ENCODE measurements at places on chromosomes 7 and 10. TPM values are rescaled to one million over a fixed set of nuclear protein-coding genes. Genes with fewer than 3 reads are reported as not detected.

DNA sequence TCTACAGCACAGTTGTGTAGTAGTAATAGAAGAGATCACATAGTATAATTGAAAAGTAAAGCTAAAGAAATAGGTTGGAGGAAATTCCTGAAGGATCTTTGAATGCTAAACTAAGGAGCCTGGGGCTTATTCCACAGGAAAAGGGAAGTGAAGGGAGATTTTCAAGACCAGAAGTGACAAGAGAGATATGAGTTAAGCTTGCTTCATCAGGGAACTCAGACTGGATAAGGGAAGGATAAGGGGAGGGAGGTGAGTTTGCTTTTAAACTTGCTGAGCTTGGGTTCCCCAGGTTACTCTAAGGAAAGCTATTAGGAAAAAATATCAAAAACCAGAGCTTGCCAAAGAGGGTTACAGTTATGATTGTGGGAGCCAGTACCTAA is 182.4 kb downstream of the RAPGEF5 start:
- H3K4me1 ChIP-seq, result no peaks in the 10 kb centered on the region
- no peak overlapping the region for H3K27ac ChIP-seq
- no peaks in the 10 kb centered on the region for H3K36me3 ChIP-seq
- DNase-seq, result no peak

GRCh38 chr7:144650439-144650838 is 185.4 kb downstream of the TPK1 start:
- H3K36me3 ChIP-seq, result no peaks in the 10 kb centered on the region
- no peaks in the 10 kb centered on the region for H3K27me3 ChIP-seq
- no peak for DNase-seq
- no peak overlapping the region for H3K4me3 ChIP-seq

GRCh38 chr10:60848126-60848525 is 69.8 kb downstream of the CDK1 start:
- H3K36me3 ChIP-seq, result no peaks in the 10 kb centered on the region
- H3K4me1 ChIP-seq, result no peaks in the 10 kb centered on the region
- no peaks in the 10 kb centered on the region for H3K27me3 ChIP-seq
- H3K4me3 ChIP-seq, result no peak overlapping the region

DNA sequence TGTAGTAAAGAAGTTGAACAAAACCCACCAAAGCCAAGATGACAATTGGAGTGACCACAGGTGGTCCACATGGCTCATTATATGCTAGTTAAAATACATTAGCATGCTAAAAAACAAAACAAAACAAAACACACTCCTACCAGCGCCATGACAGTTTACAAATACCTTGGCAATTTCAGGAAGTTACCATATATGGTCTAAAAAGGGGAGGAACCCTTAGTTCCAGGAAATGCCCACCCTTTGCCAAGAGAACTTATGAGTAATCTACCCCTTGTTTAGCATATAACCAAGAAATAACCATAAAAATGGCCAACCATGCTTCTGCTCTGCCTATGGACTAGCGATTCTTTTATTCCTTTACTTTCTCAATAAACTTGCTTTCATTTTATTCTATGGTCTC is 979.1 kb upstream of the POT1 start:
- H3K4me3 ChIP-seq, result no peak overlapping the region
- no peaks in the 10 kb centered on the region for H3K27me3 ChIP-seq
- no peak overlapping the region for H3K27ac ChIP-seq
- no peaks in the 10 kb centered on the region for H3K36me3 ChIP-seq
- no peaks in the 10 kb centered on the region for H3K4me1 ChIP-seq

GRCh38 chr7:105127179-105127578 is 113.2 kb downstream of the KMT2E start:
- DNase-seq, result no peak
- no peak overlapping the region for H3K4me3 ChIP-seq
- no peaks in the 10 kb centered on the region for H3K27me3 ChIP-seq

- no peaks in the 10 kb centered on the region for H3K4me1 ChIP-seq
- no peaks in the 10 kb centered on the region for H3K27me3 ChIP-seq
- H3K36me3 ChIP-seq, result peaks cover 20% of the 10 kb centered on the region
- no peak for DNase-seq
- no peak overlapping the region for H3K27ac ChIP-seq
Measured at GRCh38 chr10:3104251-3104918, 37.0 kb downstream of the PFKP start.

GRCh38 chr10:28169525-28169924 is 133.3 kb downstream of the MPP7 start:
- no peaks in the 10 kb centered on the region for H3K27me3 ChIP-seq
- H3K27ac ChIP-seq, result no peak overlapping the region
- DNase-seq, result no peak
- H3K4me1 ChIP-seq, result no peaks in the 10 kb centered on the region
- H3K36me3 ChIP-seq, result no peaks in the 10 kb centered on the region

GRCh38 chr7:118311121-118311836 is 86.8 kb downstream of the ANKRD7 start:
- no peaks in the 10 kb centered on the region for H3K27me3 ChIP-seq
- no peak for DNase-seq
- H3K4me3 ChIP-seq, result no peak overlapping the region
- no peak overlapping the region for H3K27ac ChIP-seq
- H3K4me1 ChIP-seq, result no peaks in the 10 kb centered on the region

DNA sequence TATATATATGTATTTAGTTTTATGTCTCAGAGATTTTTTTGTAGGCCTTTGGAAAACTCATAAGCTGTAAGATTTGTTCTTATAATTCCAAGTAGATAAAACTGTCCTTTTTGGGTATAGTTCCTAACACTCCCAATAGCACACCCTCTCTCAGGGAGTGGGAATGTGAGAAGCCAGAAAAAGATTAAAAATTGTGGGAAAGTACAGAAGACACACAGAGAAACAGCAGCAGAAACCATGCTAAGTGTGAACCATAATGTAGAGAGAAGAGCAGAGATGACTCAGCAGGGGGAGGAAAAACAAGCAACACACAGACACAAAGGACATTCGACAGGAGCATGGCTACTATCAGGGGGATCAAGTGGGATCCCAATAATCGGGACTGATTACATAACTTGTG is 401.6 kb downstream of the MAGI2 start:
- no peaks in the 10 kb centered on the region for H3K27me3 ChIP-seq
- DNase-seq, result no peak
- no peaks in the 10 kb centered on the region for H3K36me3 ChIP-seq
- no peak overlapping the region for H3K27ac ChIP-seq
- H3K4me1 ChIP-seq, result no peaks in the 10 kb centered on the region

- no peak overlapping the region for H3K27ac ChIP-seq
- no peaks in the 10 kb centered on the region for H3K4me1 ChIP-seq
- H3K4me3 ChIP-seq, result no peak overlapping the region
- no peaks in the 10 kb centered on the region for H3K27me3 ChIP-seq
- no peaks in the 10 kb centered on the region for H3K36me3 ChIP-seq
Measured at GRCh38 chr10:16995867-16996529, 133.6 kb downstream of the CUBN start.

- no peak overlapping the region for H3K27ac ChIP-seq
- H3K4me3 ChIP-seq, result no peak overlapping the region
- no peak for DNase-seq
- H3K4me1 ChIP-seq, result no peaks in the 10 kb centered on the region
Measured at GRCh38 chr10:24363070-24363469, 154.1 kb downstream of the KIAA1217 start.

DNA sequence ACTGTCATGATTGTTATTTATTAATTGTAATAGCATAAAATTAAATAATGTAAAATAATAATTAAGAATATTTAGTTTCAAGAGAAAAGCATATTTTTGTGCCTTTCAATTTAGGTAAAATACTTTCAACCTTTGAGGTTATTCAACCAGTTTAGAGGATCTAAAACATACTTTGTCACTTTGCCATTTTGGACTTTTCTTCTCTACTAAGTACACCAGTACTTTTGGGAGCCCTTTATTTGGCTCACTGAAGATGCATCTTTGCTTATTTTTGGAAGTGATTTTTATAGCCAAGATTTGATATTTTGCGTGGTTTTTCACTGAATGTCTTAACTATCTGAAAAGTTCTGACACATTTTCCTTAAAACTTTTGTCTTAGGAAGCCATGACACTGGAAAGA is 860.5 kb downstream of the SORCS1 start:
- no peaks in the 10 kb centered on the region for H3K27me3 ChIP-seq
- no peak overlapping the region for H3K27ac ChIP-seq
- H3K4me3 ChIP-seq, result no peak overlapping the region
- DNase-seq, result no peak

DNA sequence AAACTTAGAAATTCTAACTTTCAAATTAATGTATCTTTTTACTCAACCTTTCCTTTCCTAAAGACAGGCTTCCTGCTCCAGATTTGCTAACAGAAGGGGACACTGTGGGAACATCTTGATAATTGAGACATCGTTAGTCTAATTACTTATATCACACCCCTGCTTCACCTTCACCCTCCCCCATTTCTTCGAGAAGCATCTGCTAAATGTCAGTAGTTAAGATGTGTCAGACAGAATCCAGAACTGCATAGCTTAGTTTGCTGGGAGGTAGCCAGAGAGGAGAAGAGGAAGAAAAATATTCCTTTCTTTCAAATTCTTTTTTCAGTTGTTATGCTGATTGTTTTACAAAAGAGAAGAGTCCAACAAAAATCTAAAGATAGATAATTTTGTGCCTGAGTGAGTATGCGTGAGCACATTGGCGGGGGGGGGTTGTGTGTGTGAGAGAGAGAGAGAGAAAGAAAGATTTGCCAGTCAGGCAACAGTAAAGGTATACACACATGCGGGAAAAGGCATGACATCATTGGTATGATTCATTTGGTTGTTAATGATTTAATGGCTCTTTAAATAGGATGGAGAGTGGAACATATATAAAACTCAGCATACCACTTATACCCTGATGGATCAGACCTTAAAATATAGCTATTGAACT is 192.4 kb downstream of the PTN start:
- H3K4me1 ChIP-seq, result no peaks in the 10 kb centered on the region
- H3K27ac ChIP-seq, result no peak overlapping the region

GRCh38 chr10:48464121-48464870 is 140.6 kb downstream of the ARHGAP22 start:
- H3K36me3 ChIP-seq, result no peaks in the 10 kb centered on the region
- peak; percentile 13 for DNase-seq
- H3K4me1 ChIP-seq, result no peaks in the 10 kb centered on the region
- H3K4me3 ChIP-seq, result no peak overlapping the region
- no peak overlapping the region for H3K27ac ChIP-seq

DNA sequence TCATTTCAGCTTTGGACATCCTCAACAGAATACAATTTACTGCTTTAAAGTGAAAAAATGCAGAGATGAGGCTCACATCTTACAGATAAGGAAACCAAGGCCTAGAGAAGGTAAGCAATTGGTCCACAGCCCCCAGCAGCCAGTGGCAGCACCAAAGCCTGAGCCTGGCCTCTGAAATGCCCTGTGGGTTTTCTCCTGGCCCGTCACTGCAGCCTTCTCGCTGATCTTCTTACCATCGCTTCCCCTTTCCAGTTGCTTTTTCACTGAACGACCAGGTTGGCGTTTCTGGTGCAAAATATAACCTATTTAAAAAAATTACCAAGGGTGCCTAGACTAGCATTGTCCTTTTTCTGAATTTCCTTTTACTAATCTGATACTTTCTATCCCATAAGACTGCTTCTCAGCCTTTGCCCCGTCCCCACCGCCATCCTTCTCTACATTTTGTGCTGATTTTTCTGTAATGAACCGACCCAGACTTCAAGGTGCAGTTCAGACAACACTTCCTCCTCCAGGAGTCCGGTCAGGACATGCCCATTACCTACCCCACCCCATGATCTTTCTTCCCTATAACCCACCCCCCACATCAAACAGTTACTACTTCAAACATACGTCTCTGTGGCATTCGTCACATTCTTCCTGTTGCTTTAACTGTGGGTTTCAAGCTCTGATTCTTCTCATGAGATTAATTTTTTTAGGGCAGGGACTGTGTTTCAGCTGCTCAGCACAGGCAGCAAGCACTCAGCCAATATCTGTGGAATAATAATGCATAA is 289.4 kb downstream of the DNAJB6 start:
- no peak for DNase-seq
- H3K27ac ChIP-seq, result no peak overlapping the region

- peak; percentile 46 for DNase-seq
- H3K4me3 ChIP-seq, result no peak overlapping the region
- H3K4me1 ChIP-seq, result peaks cover 3% of the 10 kb centered on the region
- peak overlapping the region; percentile 1 for H3K27ac ChIP-seq
Measured at GRCh38 chr10:3835770-3836169, 50.8 kb upstream of the KLF6 start.

GRCh38 chr7:102466097-102466496 is 1.3 kb downstream of the LRWD1 start:
- peaks cover 4% of the 10 kb centered on the region for H3K36me3 ChIP-seq
- peaks cover 11% of the 10 kb centered on the region for H3K4me1 ChIP-seq
- H3K27me3 ChIP-seq, result no peaks in the 10 kb centered on the region
- peak overlapping the region; percentile 100 for H3K4me3 ChIP-seq
- DNase-seq, result no peak

DNA sequence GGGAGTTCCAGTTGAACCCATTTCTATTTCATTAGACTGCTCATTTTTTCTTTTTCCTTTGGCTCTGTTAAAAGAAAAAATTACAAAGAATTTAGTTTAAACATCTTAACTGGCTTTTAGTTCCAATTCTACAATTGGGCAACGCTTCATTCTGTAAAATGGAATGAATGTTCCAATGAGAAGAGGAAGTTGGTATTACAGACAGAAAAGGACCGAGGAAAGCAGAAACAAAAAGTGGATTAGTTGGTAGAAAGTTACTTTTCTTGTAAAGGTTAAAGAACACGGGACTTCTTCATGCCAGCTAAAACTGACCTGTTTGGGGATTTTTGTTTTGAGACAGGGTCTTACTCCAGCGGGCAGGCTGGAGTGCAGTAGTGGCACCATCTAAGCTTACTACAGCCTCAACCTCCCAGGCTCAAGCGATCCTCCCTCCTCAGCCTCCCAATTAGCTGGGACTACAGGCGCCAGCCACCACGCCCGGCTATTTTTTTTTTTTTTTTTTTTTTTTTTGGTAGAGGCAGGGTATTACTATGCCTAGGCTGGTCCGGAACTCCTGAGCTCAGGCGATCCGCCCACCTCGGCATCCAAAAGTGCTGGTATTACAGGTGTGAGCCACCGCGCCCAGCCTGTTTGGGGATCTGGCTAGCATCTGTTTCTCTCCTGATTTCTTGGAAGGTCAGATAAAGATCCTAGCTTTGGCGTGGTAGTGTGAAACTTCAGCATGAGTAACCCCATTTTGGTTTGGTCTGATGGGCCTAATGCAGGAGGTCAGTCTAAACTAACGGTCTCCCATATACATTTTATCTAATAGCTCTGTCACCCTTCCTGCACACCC is 1.3 kb upstream of the VDAC2 start:
- H3K27ac ChIP-seq, result peak overlapping the region; percentile 95
- peak; percentile 40 for DNase-seq
- peaks cover 5% of the 10 kb centered on the region for H3K4me1 ChIP-seq
- no peaks in the 10 kb centered on the region for H3K27me3 ChIP-seq

Gene TRIM74
- 0.72 TPM for total RNA-seq

Gene OR2A7
- total RNA-seq, result 13.1 TPM

Gene ITPRID1
- total RNA-seq, result 0.91 TPM

Gene GPC2
- 4.0 TPM for total RNA-seq

Data from colonic mucosa (tissue), 4 donors.